ENCODE measurements at places on chromosomes 1 and 21. TPM values are rescaled to one million over a fixed set of nuclear protein-coding genes. Genes with fewer than 3 reads are reported as not detected.

Gene CALML6
- 2.7 TPM for total RNA-seq

Gene SPATA21
- total RNA-seq, result not detected

Gene SLC9C2
- total RNA-seq, result not detected

- peaks cover 19% of the 10 kb centered on the region for H3K4me1 ChIP-seq
- H3K36me3 ChIP-seq, result peaks cover 16% of the 10 kb centered on the region
- no peak overlapping the region for H3K27ac ChIP-seq
- no peak for DNase-seq
Observed at GRCh38 chr1:227753999-227754711, 18.9 kb downstream of the SNAP47 start.

DNA sequence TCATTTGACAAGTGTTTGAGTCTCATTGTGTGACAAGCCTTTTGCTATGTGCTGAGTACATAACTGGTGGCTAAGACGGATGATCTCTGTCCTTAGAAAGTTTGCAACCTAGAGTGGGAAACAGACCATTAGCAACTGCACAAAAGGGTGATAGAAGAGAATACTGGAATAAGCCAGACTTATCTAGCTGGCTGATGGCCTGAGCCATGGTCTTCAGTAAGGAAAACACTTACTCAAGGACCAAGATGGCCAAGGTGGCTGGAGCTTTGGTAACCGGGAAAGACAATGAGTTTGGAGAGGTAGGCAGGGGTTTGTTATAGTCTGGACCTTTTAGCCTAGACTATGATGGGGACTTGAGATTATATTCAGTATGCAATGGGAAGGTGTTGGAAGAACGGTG is 1.6 kb upstream of the TAF12 start:
- H3K27me3 ChIP-seq, result no peaks in the 10 kb centered on the region
- no peaks in the 10 kb centered on the region for H3K36me3 ChIP-seq
- peaks cover 51% of the 10 kb centered on the region for H3K4me1 ChIP-seq
- no peak for DNase-seq

GRCh38 chr1:221793439-221794078 is 51.7 kb upstream of the DUSP10 start:
- H3K27me3 ChIP-seq, result peaks cover 4% of the 10 kb centered on the region
- no peak overlapping the region for H3K27ac ChIP-seq

Data from osteocyte (in vitro differentiated cells).